ENCODE measurements at places on chromosomes 5 and 9. TPM values are rescaled to one million over a fixed set of nuclear protein-coding genes. Genes with fewer than 3 reads are reported as not detected.

MYMK gene
- not detected for total RNA-seq

DNA sequence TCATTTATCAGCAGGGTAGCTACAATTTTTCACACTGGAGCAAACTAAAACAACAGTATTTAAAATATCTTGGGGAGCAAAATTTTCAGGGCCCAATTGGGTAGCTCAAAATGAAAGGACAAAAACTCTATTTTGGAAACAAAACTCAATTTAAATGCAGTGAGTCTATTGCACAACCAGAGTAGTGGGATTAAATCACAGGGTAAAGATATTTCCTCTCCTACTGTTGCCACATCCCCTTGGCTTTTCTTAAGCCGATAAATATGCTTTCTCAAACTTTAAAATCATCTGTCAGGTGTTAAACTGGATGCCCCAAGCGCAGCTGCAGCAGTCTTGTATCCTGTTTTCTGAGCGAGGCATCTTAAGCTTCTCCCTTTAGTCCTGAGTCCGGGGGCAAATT is 1474.3 kb upstream of the CDH9 start:
- no peak for DNase-seq

- no peak for DNase-seq
Observed at GRCh38 chr9:112051812-112052211, 123.3 kb downstream of the SUSD1 start.

DNA sequence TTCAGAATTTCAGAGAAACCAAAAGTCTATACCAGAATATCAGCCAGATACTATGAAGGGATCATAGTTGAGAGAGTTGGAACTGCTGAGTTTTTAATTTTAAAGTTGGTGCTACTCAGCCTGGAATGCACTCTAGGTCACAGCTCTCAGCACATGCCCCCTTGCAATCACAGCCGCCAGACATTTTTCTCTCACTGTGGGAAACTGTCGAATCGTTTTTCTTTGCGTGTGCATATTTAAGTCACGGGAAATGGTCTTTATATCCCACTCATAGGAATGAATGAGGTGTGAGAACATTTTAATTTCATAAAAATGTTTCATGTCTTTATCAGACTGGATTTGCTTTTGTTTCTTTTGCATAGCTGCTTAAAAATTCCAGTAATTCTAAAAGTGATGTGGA is 12.2 kb upstream of the SPDL1 start:
- no peak for DNase-seq

DNA sequence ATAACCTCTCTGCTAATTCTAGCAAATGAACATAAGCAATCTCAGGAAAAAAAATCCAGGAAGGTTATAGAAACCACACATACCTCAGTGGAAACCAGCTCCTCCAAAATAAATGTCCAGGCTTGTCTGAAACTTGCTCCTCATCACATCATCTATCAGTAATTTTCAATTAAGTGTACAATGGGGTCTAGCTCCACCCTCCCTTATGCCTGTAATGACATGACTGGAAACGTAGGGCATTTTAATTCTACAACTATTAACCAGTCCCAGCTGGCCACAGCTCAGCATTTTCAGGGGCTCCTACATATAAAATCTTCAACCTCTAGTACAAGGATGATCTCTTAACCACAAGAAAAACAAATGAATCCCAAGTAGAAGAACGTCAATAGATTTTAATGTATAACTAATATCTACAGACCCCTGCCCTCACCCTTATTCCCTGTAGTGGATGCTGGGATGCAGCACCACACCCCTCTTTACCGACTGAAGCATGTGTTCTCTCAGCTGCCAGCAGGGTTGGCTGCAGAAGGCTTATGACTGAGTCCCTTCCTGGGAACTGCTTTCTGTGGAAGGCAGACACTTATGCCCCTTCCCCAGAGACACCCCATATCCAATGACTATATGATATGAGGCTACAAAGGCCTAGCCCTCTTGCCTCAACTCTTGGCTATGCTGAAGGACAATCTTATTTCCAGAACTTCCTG is 6.8 kb downstream of the TSSK1B start:
- no peak for DNase-seq

DNA sequence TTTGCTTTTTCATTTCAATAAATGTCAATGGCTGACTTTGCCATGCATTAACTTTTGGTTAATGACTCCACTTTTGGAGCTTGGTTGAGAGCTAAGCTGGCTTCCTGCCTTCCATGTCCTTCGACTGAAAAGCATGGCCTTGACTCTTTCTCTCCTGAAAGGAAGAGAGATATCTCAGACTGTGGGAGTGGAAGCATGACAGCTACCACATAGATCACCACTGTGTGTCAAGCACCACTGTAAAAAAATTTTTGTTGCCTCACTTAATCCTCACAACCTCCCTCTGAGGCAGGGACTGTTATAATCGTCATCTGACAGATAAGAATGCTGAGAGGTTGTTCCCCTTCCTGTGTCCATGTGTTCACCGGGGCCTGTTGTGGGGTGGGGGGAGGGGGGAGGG is 184.8 kb downstream of the RORB start:
- no peak for DNase-seq

DNA sequence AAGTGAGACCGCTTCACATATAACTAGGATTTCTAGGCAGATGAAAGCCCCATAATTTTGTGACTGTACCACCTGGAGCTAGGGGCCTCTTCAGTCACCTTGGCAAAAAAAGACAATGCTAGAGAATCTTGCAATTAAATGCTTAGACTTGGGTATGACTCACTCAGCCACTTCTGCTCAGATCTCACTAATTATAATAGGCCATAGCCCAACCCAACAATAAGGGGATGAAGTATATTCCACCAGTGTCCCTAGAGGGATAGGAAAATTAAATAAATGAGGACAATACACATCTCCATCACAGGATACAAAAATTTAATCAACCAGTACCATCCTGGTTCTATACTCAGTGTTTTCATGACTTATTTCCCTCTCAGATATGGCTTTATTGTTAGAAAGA is 1079.9 kb upstream of the C9orf72 start:
- DNase-seq = no peak

GRCh38 chr9:136342181-136343120 is 15.1 kb downstream of the GPSM1 start:
- peak; percentile 92 for DNase-seq

DNA sequence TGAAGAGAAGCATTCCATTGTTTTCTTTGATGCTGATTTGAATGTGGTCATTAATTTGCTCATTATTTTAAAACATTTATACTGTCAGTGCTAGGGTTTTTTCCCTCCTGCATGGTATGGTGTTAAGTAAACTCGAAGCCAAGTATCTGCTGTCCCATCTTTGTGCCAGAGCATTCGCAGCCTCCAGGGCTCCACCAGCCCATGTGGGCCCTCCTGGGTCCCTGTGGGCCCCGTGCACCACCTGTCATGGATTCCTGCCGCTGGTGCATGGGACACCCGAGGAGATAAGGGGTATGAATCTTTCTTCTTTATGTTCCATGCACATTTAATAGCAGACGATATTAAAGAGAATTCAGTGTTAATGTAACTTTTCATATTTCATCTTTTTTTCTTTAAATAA is 95.1 kb downstream of the TRIO start:
- DNase-seq = no peak

GRCh38 chr5:139473105-139473504 is 2.3 kb downstream of the SMIM33 start:
- DNase-seq = no peak

GRCh38 chr5:172910828-172911627 is 48.2 kb upstream of the RPL26L1 start:
- DNase-seq = peak; percentile 37

DNA sequence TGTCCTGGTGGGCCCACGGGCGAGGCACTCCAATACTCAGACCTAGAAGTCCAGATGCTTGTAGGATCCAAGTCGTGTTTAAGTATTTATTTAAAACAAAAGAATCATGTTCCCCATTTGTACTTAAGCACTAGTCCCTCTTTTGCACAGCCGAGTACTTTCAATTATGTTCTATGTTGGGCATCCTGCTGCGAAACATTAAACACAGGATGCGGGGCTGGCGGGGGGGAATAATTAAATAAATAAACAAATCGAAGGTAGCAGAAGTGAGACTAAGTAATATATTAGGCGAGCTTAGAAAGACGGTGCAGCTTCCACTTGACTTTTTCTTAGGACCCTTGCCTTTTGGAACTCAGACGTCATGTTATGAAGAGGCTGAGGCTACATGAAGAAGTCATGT is 1129.2 kb upstream of the ACO1 start:
- DNase-seq = no peak

DNA sequence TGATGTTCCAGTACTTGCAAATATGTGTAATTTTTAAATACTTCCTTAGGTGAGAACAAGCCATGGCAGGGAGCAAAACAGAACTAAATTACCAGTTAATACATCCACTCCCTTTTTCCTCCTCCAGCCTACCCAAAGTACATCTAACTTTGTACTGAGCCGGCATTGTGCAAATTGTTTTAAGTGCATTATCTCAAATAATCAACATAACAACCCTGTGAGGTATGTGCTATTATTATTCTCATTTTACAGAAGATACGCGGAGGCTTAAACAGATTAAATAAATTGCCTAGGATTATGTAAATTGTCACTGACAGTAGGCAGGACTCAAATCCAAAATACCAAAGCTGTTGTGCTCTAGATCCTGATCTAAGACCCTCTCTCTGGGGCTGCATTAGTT is 55.5 kb upstream of the KLF4 start:
- DNase-seq = no peak

DNA sequence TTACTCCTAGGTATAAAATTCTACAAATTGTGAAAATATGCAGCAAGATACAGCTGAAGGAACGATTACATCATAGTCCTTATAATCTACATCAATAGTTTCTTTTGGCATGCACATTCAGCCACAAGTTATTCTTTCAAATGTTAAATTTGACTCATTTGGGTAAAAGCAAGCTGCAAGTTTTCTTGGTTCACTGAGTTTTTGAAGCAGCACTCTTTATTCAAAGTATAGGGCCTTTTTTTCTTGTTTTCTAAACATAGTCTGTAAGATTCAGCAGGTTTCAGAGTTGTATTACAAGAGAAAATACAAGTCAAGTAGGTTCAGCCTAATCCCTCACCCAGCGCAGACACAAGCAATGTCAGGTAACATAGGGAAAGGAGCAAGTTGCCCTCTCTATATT is 981.5 kb downstream of the PTPRD start:
- DNase-seq = no peak

DNA sequence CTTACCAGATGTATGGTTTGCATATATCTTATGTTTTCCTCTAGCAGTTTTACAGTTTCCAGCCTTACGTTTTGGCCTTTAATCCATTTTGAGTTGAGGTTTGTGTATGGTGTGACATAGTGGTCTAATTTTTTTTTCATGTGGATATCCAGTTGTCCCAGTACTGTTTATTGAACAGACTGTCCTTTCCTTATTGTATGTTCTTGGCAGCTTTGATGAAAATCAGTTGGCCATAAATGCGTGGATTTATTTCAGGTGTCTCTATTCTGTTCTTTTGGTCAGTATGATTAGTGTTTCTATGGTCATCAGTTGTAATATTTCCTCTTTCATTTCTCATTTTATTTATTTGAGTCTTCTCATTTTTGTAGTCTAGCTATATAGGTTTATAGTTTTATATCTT is 42.4 kb downstream of the SRFBP1 start:
- DNase-seq = no peak

- no peak for DNase-seq
Observed at GRCh38 chr5:97041239-97041638, 101.2 kb downstream of the LIX1 start.

DNA sequence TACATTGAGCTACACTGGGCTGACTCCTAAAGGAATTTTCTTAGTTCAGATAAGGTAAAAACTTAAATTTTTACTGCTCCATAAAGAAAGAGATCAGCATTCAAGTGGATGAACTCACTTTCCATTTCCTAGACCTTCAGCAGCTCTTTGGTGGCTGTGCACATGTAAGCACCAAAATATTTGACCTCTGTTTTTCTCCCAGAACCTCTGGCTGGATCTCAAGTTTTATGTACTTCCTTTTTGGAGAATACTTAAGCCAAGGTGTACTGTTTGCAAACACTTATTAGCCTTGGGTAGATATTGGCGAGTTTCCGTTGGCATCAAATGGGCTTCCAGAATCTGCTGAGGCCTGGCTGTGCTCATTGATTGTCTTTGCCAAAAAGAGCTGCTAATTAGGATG is 10.3 kb downstream of the TNC start:
- no peak for DNase-seq

Measured in PC-9 (cell line).